Suprapubic skin (tissue), 4 donors: ENCODE measurements at places on chromosomes 4 and X. TPM values are rescaled to one million over a fixed set of nuclear protein-coding genes. Genes with fewer than 3 reads are reported as not detected.

DNA sequence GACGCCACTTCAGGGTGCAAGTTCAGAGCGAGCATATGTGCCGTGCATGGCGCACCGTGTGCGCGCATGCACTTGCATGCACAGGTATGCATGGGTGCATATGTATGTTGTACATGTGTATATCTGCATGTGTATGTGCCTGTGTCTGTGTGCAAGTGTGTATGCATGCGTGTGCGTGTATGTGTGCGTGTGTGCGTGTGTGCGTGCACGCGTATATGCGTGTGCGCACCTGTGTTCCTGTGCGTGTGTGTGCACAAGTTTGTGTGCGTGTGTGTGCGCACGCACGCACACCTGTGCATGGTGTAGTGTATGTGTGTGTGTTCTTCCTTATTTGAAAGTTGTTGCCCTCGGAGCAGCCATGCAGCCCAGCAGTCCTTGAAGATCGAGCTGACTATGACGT is 76.8 kb downstream of the GPR143 start:
- H3K4me3 ChIP-seq = no peak overlapping the region
- H3K36me3 ChIP-seq = peaks cover 19% of the 10 kb centered on the region
- no peaks in the 10 kb centered on the region for H3K4me1 ChIP-seq
- no peak overlapping the region for H3K27ac ChIP-seq
- no peak for DNase-seq

DNA sequence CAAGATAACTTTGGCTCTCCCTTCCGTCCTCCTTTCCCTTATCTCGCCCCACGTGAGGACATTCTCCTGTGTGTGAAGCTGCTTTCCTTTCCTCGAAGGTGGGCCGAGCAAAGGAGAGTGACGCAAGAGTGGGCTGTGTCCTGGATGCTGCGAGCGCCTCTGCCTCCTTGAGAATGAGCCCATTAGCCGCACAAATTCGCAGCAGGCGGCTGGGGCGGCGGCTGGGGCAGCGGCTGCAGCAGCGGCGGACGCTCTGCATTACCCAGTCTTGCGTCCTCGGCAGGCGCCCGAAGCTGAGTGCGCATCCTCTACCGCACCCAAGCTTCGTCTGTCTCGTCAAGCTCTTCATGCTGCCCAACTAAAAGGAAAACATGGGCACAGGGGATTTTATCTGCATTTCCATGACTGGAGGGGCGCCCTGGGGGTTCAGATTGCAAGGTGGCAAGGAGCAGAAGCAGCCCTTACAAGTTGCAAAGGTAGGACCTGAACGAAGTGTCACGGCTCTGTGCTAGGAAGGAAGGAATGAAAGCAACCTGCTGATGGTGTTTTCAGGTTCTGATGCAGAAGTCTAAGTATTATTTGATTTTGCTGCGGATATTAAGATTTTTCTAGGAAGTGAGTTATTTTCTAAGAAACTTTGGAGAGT is at the start of gene SYNPO2:
Gene SYNPO2 (plus strand): TSS at position 189 of the 646 bp plus-strand sequence. CDS start 183 bp downstream, at position 372.
- H3K36me3 ChIP-seq = no peaks in the 10 kb centered on the region
- peak within 1 kb of the TSS; percentile 45 for H3K27ac ChIP-seq
- no peaks in the 10 kb centered on the region for H3K27me3 ChIP-seq
- peak; percentile 85 for DNase-seq

DNA sequence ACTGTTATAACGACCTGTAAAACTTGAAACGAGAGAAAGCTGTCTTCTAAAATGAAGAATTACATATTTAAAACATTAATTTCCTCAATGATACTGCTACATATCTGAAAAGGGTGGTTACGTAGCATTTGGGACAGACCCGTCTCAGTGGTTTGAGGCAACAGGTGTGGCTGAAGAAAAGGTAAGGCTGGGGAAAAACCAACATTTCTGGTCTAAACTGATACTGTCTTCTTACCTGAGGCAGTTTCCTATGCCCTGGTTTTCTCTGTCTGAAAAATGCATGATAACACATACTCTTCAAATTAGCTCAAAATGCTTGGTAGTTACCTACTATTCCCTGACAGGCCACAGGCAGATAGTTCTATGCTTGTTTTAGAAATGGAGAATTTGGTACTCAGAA is 30.4 kb downstream of the PLS3 start:
- H3K27ac ChIP-seq = peak overlapping the region; percentile 76
- no peaks in the 10 kb centered on the region for H3K27me3 ChIP-seq
- DNase-seq = no peak
- no peak overlapping the region for H3K4me3 ChIP-seq

- H3K27me3 ChIP-seq = no peaks in the 10 kb centered on the region
- H3K36me3 ChIP-seq = no peaks in the 10 kb centered on the region
- DNase-seq = no peak
- no peak overlapping the region for H3K27ac ChIP-seq
- H3K4me1 ChIP-seq = no peaks in the 10 kb centered on the region
These were observed 22.9 kb upstream of the STPG2 start for GRCh38 chr4:98166025-98166730.

DNA sequence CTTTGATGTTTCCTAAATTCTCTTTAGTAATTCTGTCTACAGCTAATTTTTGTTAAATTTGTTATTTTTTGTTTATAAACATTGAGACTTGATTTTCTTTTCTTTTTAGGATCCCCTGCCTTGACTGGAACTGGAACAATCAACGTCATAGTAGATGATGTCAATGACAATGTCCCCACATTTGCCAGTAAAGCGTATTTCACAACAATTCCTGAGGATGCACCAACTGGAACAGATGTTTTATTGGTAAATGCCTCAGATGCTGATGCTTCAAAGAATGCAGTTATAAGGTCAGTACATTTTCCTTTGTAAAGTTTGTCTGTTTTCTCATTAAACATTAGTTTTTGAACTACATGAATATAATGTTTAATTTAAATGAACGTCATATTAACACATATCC is 119.4 kb downstream of the FAT4 start:
- H3K4me1 ChIP-seq = no peaks in the 10 kb centered on the region
- peak overlapping the region; percentile 62 for H3K27ac ChIP-seq
- no peaks in the 10 kb centered on the region for H3K27me3 ChIP-seq
- H3K4me3 ChIP-seq = no peak overlapping the region

- no peak overlapping the region for H3K4me3 ChIP-seq
- no peaks in the 10 kb centered on the region for H3K27me3 ChIP-seq
- DNase-seq = no peak
These were observed 47.0 kb upstream of the ARSJ start for GRCh38 chr4:114026447-114026846.

GRCh38 chr4:38523524-38524448 is 140.2 kb upstream of the KLF3 start:
- H3K4me1 ChIP-seq = peaks cover 4% of the 10 kb centered on the region
- no peaks in the 10 kb centered on the region for H3K27me3 ChIP-seq
- no peaks in the 10 kb centered on the region for H3K36me3 ChIP-seq
- H3K4me3 ChIP-seq = no peak overlapping the region

DNA sequence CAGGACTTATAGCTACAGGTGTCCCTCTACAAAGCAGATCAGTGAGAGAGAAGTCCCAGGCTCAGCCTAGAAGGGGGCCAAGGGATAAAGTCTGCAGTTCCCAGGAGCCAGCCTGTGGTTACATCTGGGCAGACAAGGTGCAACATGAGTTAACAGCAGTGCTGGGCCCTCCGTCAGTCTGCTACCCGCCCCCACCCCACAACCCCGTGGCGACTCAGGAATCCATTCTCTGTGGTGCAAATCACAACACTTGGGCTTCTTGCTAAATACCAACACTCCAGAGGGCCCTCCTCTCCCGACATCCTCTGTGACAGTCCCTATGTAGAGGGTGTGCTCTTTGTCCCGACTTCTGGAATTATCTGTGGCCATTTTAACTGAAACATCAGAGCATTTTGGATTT is 13.8 kb downstream of the GPM6B start:
- no peak overlapping the region for H3K27ac ChIP-seq
- no peaks in the 10 kb centered on the region for H3K36me3 ChIP-seq
- no peak overlapping the region for H3K4me3 ChIP-seq
- H3K4me1 ChIP-seq = no peaks in the 10 kb centered on the region
- no peak for DNase-seq

DNA sequence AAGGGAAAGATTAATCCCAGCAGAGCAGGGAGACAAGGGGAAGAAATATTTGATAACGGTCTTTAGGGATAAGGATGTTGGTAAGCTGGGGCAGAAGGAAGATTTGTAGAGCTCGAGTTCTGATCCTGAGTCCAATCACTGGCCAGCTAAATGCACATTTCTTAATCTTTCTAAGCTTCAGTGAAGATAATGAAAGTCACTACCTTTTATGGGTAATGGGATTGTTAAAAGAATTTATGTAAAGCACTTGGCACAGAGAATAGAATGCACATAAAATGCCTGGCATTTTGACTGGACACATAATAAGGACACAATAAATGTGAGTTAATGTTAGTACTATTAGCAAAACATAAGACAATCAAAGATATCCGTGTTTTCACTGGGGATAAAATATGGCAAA is 43.3 kb downstream of the NCAPG start:
- no peak for DNase-seq
- no peak overlapping the region for H3K4me3 ChIP-seq
- H3K27me3 ChIP-seq = no peaks in the 10 kb centered on the region
- H3K36me3 ChIP-seq = no peaks in the 10 kb centered on the region

DNA sequence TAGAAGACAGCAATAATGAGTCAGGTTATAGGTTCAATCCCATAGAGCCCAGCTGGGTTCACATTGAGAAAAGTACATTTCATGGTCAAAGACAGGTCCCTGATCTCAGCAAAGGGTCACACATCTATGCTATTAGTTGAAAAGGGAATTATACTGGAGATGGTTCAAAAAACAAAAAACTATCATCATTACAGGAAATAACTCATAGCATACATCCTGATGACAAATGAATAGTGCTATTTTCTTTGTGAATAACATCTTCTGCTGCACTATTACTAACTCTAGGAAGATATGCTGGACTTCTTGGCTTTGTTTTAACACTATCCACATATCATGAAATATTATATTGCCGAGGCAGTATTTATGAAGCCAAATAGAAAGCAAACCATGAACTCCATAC is 202.5 kb upstream of the MAB21L2 start:
- no peaks in the 10 kb centered on the region for H3K27me3 ChIP-seq
- no peaks in the 10 kb centered on the region for H3K4me1 ChIP-seq
- no peak overlapping the region for H3K27ac ChIP-seq
- DNase-seq = no peak
- no peaks in the 10 kb centered on the region for H3K36me3 ChIP-seq

- H3K36me3 ChIP-seq = no peaks in the 10 kb centered on the region
- H3K27me3 ChIP-seq = no peaks in the 10 kb centered on the region
- no peak overlapping the region for H3K27ac ChIP-seq
- no peak overlapping the region for H3K4me3 ChIP-seq
- no peaks in the 10 kb centered on the region for H3K4me1 ChIP-seq
These were observed 4.7 kb downstream of the XG start for GRCh38 chrX:2756548-2756947.

GRCh38 chr4:82057990-82058544 is 315.7 kb downstream of the HNRNPD start:
- no peak overlapping the region for H3K27ac ChIP-seq
- no peaks in the 10 kb centered on the region for H3K27me3 ChIP-seq
- no peaks in the 10 kb centered on the region for H3K4me1 ChIP-seq
- no peak overlapping the region for H3K4me3 ChIP-seq
- DNase-seq = no peak

DNA sequence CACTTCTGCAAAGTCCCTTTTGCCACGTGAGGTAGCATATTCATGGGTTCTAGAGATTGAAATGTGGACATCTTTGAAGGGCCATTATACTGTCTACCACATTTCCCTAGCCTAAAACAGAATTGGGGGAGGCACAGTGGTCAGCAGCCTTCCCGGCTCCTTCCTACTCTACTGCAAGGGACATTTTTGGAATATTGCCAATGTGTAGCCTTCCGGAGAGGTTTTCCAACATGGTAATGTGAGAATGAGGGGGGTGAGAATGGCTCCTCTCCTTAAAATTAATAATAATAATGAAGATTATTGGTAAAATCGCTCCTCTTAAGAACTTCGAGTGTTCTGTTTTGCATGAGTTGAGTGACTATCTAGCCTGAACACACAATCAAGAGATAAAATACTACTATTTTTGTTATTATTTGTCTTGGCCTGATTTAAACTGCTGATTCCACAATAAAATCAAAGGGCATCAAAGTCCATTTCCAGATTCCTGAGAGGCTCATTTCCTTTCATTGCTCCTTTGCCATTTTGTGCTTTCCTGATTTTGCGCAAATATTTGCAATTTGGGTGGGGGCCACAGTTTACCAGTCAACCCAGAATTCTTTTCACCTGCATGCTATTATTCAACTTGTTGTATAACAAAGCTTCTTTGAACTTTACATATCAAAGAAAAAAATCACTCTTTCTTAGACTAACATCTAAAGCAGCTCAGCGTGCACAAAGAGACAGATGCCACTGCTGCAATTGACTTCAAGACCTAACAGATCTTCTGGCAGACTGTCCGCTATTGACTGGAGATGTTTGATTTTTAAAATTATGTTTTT is 27.0 kb upstream of the TSPAN5 start:
- H3K27ac ChIP-seq = no peak overlapping the region
- no peaks in the 10 kb centered on the region for H3K4me1 ChIP-seq
- no peak overlapping the region for H3K4me3 ChIP-seq
- no peaks in the 10 kb centered on the region for H3K27me3 ChIP-seq
- no peaks in the 10 kb centered on the region for H3K36me3 ChIP-seq

DDIT4L gene
- total RNA-seq = 2.2 TPM

SLC10A4 gene
- not detected for total RNA-seq

CYLC1 gene
- total RNA-seq = not detected

KDM6A gene
- 45.5 TPM for total RNA-seq

RUFY3 gene
- 53.2 TPM for total RNA-seq

NDNF gene
- 3.7 TPM for total RNA-seq

FHDC1 gene
- 32.5 TPM for total RNA-seq

NXF2 gene
- total RNA-seq = not detected
